ENCODE measurements at places on chromosomes 2 and 18.

DNA sequence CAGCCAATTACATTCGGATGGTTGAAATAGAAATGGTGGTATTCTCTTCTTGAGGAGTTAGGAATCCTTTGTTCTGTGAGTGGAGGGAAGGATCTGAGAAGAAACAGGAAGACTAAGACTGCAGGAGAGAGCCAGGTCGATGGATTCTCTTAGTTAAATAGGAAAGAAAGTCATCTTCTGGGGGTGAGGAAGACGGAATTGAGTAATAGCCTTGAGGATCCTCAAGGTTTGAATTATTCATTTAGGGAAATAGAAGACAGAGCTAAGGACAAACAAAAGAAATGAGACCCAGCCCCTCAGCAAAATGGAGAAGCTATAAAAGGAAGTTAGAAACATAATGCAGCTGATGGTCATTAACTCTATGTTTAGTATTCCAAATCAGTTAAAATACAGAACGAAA, 1.8 kb downstream of the LAPTM4A start:
- peak; percentile 43 for DNase-seq

- DNase-seq = peak; percentile 60
Observed at GRCh38 chr18:63137999-63138435, 181.6 kb downstream of the BCL2 start.

DNA sequence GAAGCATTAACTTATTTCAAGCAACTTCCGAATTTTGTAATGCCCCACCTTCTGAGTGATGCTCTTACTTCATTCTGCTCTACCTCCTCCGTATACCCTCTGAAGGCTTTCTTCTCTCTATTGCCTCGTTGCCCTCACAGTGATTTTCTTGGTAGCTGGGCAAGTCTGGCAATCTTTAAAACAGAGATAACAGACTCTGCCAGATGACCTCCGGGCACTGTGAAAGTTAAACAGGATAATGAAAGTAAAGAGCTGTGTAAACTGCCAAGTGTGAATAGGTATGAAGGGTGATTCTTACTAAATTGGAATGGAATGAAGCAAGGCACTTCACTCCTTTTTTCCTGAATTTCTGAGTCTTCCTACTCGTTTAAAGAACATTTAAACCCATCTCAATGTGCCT, 207.3 kb upstream of the GYPC start:
- DNase-seq = no peak

DNA sequence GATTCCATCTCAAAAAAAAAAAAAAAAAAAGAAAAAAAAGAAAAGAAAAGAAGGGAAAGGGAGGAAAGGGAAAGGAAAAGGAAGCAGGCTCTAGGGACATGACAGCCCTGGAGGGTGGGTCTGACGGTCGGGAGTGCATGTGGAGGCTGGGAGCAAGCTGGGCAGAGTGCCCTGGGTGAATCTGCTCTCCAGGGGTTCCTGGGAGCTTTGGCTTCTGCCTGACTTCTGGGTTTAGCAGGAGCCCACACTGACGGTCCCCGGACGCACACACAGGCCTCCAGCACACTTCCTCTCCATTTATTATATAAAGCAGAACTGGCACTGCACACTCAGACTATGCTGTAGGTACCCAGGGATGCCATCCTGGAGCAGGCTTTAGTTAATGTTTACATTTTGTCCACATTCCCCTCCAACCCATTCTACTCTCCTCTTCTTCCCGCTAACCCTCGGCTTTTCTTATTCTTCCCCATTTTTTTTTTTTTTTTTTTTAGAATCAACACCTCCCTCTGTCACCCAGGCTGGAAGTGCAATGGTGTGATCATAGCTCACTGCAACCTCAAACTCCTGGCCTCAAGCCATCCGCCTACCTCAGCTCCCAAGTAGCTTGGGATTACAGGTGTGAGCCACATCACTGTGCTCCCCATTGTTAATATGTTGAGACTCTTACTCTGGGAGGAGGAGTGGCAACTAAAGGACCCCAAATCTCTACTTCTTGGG, 151.1 kb upstream of the SLC1A4 start:
- DNase-seq = peak; percentile 46

DNA sequence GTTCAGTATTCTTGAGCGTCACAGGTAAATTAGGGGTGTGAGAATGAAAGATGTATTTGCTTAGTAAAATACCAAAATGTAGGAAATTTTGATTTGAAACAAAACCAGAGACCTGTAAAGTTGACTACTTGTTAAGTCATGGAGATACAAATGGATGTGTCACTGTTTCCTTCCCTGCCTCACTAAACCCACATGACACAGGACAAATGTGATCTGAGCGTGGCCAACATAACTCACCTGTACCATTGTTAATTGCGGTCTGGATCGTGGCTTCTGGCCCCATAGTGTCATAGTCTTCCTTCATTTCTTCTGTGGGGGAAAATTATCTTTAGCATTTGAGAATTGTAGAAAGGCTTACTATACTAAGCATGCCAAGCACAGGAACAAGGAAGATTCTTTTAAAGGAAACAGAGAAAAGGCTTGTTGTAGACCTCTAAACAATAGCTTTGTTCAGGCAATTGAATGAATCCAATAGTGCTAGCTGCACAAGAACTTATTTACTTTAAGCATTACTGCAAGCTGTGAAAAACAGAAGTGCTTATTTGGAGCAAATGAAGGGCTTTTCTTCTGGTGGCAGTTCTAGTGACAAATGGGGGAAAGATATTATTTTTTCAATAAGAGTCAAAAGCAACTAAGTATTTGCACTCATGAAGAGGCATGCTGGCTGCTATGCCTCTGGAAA, 95.2 kb downstream of the ZEB2 start:
- no peak for DNase-seq

- no peak for DNase-seq
Observed at GRCh38 chr2:11004199-11004598, 92.5 kb downstream of the KCNF1 start.

- no peak for DNase-seq
Observed at GRCh38 chr2:218859556-218859987, at the start of gene WNT6. TSS of gene WNT6 (plus strand) at chr2:218859805. CDS start at chr2:218860038, 233 bp downstream.

DNA sequence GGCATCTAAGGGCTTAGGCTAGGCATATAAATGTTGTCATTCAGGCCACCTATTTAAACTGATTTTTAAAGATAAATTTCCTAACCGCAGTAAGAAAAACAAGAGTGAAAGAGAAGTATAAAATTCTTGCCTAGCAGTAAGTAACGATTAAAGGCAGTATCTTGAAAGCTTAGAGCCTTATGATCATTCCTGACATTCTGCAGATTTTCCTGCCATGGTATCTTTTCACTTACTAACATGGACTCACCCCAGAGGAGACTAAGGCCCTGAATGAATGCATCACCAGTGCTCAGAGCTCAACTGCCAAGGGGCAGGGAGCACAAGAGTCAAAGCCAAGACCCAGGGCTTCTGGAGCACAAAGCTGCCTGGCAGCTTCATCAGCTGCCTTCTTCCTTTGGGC, 133.1 kb downstream of the GCA start:
- no peak for DNase-seq

DNA sequence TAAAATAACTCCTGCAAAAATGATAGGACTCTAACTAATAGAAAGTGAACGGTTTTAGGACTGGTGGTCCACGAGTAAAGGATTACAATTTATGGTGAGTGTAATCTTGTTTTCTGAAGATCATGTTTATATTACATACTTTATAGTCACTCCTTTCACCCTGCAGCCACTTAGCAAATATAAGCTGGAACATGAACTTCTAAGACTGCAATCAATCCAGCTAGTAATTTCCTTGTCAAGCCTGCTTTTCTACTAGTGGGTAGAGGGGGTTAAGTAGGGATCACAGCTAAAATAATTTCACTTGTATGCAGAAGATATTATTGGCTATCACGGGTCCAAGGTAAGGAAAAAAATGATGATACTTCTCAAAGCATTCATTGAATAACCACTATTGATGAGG, 125.5 kb upstream of the NETO1 start:
- DNase-seq = no peak

DNA sequence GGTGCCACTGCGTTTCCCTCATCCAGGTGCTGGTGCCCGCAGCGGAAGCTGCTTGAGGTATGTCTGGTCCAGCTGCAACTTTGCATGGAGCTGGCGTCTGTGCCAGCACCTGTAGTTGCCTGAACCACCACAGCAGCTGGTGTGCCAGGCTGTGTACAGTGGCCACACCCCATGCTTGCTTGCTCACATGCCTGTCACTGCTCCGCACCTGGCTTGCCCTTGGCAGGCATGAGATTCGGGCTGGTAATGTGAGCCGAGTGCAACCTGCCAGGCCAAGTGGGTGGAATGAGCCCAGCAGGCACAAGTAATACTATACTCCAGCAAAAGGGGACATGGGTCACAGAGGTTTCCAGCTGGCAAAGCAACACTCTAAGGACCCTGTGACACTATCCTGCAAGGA, 1123.3 kb upstream of the ACVR2A start:
- DNase-seq = no peak

DNA sequence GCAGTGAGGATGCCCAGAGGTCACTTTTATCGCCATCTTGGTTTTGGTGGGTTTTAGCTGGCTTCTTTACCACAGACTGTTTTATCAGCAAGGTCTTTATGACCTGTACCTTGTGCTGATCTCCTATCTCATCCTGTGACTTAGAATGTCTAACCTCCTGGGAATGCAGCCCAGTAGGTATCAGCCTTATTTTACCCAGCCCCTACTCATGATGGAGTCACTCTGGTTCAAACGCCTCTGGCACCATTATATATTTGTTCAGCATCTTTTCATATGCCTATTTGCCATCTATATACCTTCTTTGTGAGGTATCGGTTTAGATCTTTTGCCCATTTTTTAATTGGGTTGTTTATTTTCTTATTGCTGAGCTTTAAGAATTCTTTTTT, 7.2 kb upstream of the CCNT2 start:
- DNase-seq = no peak

GRCh38 chr2:55771612-55772011, 78.0 kb upstream of the PNPT1 start:
- DNase-seq = peak; percentile 31
